ENCODE measurements at places on chromosomes 7 and 10. TPM values are rescaled to one million over a fixed set of nuclear protein-coding genes. Genes with fewer than 3 reads are reported as not detected.

Gene MARVELD1
- total RNA-seq: 24.4 TPM

Gene STEAP1B
- 24.5 TPM for total RNA-seq

Gene PNLIPRP1
- total RNA-seq: not detected

Gene OR6B1
- not detected for total RNA-seq

Gene NKX1-2
- total RNA-seq: not detected

Gene OR9A2
- total RNA-seq: not detected

All from dermis blood vessel endothelial cell (primary cell).